ENCODE measurements at places on chromosomes 12 and 14.

GRCh38 chr12:627285-627684 is 36.0 kb downstream of the NINJ2 start:
- no peaks in the 10 kb centered on the region for H3K27me3 ChIP-seq
- no peak for DNase-seq
- H3K4me3 ChIP-seq: no peak overlapping the region
- no peaks in the 10 kb centered on the region for H3K36me3 ChIP-seq
- peaks cover 22% of the 10 kb centered on the region for H3K4me1 ChIP-seq

- DNase-seq: no peak
- H3K4me3 ChIP-seq: no peak overlapping the region
- no peaks in the 10 kb centered on the region for H3K27me3 ChIP-seq
- H3K36me3 ChIP-seq: no peaks in the 10 kb centered on the region
Measured at GRCh38 chr12:15863984-15864383, 18.2 kb upstream of the STRAP start.

GRCh38 chr14:92501891-92502351 is 11.7 kb upstream of the RIN3 start:
- no peak for DNase-seq
- no peaks in the 10 kb centered on the region for H3K36me3 ChIP-seq
- no peaks in the 10 kb centered on the region for H3K27me3 ChIP-seq

DNA sequence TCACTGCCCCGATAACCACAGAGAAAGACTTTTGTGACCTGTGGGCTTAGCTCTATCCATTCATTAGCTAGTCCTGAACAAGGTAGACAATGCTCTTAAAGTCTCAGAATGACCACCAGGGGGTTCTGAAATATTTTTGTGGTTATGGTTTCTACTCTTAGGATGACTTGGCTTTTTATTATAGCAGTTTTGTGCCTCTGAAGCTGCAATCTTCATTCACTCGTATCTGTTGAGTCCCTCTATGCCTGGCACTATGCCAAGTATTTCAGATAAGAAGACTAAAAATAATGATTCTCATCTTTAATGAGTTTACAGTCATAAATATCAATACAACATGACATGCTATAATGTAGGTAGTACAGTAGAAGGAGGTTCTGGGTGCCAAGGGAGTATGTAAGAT is 130.8 kb upstream of the TRHDE start:
- no peak overlapping the region for H3K27ac ChIP-seq
- no peaks in the 10 kb centered on the region for H3K27me3 ChIP-seq
- H3K36me3 ChIP-seq: no peaks in the 10 kb centered on the region
- DNase-seq: no peak

DNA sequence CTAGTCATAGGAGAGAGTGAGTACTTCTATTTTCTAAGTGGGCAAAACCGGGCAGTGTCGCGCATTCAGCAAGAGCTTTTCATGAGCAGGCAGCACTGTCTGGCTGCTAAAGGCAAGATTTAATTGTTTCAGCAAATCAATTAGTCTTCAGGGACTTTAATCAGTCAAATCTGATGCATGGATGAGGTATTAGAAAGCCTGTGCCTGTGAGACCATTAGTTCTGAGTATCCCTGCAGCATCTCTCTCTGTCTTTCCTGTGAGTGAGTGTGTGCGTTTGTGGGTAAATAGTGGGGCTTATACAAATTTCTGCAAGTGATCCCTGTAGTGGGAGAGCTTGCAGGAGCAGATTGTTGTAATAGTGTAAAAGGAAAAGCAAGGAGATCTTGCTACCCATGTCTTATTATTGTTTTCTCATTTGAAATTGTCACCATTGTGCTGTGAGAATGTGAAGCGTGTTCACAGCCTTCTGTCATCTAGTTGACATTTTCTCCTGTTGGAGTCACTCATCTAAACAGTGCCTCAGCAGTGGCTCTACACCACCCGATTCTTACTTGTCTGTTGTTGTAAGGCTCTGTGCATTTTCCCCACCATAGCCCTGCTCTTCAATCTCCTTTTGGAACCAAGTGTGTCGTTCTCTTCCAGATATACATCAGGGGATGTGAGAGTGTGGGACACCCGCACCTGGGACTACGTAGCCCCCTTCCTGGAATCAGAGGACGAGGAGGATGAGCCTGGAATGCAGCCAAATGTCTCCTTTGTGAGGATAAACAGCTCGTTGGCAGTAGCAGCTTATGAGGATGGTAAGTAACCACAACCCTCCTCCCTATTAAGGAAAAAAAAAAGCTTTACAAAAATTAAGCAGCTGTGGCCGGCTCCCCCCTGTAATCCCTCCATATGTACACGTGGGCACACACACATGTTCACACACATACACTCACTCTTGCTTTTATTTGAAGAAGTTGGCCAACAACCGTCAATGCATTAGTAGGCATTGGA is 53.6 kb downstream of the FBXW8 start:
- H3K27ac ChIP-seq: no peak overlapping the region
- H3K27me3 ChIP-seq: no peaks in the 10 kb centered on the region
- peaks cover 10% of the 10 kb centered on the region for H3K36me3 ChIP-seq
- H3K4me3 ChIP-seq: no peak overlapping the region
- DNase-seq: no peak
- no peaks in the 10 kb centered on the region for H3K4me1 ChIP-seq

GRCh38 chr12:68883151-68883550 is 49.8 kb downstream of the CPM start:
- no peak overlapping the region for H3K27ac ChIP-seq
- H3K4me3 ChIP-seq: no peak overlapping the region
- DNase-seq: no peak
- H3K4me1 ChIP-seq: no peaks in the 10 kb centered on the region
- H3K27me3 ChIP-seq: no peaks in the 10 kb centered on the region

DNA sequence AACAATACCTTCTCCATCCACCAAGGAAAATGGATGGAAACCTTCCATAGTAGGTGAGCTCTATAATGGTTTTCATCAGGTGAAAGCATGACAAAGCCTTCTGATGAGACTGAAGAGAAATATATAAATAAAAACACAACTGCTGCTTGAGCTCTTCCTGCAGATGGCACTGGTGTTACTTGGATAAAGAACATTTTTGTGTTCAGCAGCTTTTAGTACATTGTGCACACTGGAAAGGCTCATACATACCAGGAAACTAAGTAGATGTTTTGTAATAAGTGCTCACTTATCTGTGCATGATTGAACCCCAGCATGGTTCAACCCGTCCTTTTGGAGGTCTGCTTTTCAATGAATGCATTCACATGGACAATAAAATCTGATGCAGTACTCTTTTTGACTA is 357.3 kb upstream of the MIS18BP1 start:
- H3K27me3 ChIP-seq: no peaks in the 10 kb centered on the region
- no peak overlapping the region for H3K27ac ChIP-seq
- no peaks in the 10 kb centered on the region for H3K36me3 ChIP-seq
- no peaks in the 10 kb centered on the region for H3K4me1 ChIP-seq

GRCh38 chr12:132036063-132036683 is 86.4 kb downstream of the EP400 start:
- H3K27ac ChIP-seq: no peak overlapping the region
- H3K27me3 ChIP-seq: no peaks in the 10 kb centered on the region
- no peak for DNase-seq
- peaks cover 77% of the 10 kb centered on the region for H3K36me3 ChIP-seq
- H3K4me1 ChIP-seq: no peaks in the 10 kb centered on the region

GRCh38 chr12:121811434-121812319 is 7.9 kb downstream of the SETD1B start:
- DNase-seq: no peak
- peaks cover 47% of the 10 kb centered on the region for H3K36me3 ChIP-seq
- no peaks in the 10 kb centered on the region for H3K27me3 ChIP-seq

DNA sequence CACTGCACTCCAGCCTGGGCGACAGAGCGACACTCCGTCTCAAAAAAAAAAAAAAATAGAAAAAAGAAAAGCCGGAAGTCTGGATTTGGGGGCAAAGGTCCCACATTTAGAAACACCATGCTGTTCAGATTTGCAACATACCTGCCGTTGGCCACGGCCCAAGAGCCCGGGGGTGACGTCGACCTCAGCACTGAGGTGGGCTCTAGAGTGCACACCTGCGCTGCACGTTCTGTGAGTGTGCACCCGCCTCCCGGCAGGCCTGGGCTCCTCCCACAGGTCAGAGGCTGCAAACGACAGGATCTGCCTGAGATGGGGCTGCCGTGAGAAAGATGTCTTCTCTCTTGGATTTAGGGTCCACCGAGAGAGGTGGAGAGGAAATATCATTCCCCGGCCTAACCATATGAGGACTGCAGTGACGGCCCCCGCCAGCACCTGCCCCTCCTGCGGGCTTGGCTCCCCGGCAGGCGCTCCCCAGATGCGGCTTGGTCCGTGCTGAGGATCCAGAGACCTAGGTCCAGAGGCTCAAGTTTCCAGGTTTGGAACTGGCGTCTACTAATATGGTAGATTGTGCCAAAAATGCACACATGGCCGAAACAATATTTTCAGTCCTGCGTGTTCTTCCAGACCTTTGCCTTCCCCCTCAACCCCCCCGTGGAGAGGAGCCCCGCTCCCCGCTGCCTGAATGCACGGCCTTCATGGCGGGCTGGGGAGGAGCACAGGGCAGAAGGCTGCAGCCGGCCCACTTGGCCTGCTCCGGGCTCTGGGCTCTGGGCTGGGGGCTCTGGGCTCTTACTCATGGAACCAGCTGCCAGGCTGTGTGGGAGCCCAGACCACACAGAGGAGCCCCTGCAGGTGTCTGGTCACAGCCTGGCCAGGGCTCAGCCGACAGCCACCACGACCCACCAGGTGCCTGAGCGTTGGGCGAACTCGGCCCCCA is 58.8 kb upstream of the FBRSL1 start:
- no peaks in the 10 kb centered on the region for H3K4me1 ChIP-seq
- no peak for DNase-seq
- H3K36me3 ChIP-seq: no peaks in the 10 kb centered on the region
- no peak overlapping the region for H3K27ac ChIP-seq

GRCh38 chr12:117507548-117507947 is 146.1 kb upstream of the NOS1 start:
- no peaks in the 10 kb centered on the region for H3K27me3 ChIP-seq
- H3K36me3 ChIP-seq: no peaks in the 10 kb centered on the region
- peaks cover 12% of the 10 kb centered on the region for H3K4me1 ChIP-seq

DNA sequence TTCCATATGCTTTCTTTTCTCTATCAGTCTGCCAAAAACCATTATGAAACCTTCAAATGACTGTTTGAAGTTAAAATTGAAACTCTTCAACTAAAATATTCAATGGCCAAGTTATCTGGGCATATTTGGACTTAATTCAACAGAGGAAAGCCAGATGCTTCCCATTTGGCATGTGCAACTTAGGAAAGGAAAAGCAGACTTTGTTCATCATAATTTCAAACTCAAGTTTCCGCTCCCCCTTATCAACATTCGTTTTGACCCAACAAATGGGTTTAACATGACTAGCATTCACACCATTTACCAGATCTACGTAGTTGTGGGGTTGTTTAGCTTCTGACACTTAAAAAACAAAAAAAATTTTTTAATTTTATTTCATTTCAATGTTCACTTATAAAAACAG is 75.7 kb downstream of the PLEKHG7 start:
- H3K4me3 ChIP-seq: no peak overlapping the region
- H3K27ac ChIP-seq: no peak overlapping the region
- peaks cover 7% of the 10 kb centered on the region for H3K4me1 ChIP-seq
- DNase-seq: no peak
- H3K27me3 ChIP-seq: no peaks in the 10 kb centered on the region

DNA sequence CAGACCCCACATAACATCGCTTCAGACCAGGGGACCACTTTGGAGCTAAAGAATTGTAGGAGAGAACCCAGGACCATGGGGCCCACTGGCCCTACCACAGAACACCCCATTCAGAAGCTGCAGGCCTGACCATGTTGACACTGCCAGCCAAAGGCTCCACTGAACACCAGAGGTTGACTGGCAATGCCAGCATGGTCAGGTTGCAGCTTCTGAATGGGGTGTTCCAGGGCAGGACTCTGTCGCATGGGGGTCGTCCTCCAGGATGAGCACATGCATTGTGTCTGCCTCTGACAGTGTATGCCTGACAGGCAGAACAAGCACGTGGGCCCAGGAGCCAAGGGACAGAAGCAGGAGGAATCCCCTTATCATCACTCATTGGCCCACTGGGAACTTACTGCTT is 34.1 kb downstream of the DIO3 start:
- H3K36me3 ChIP-seq: no peaks in the 10 kb centered on the region
- DNase-seq: no peak
- no peaks in the 10 kb centered on the region for H3K4me1 ChIP-seq
- H3K27me3 ChIP-seq: no peaks in the 10 kb centered on the region

- H3K27me3 ChIP-seq: no peaks in the 10 kb centered on the region
- H3K4me3 ChIP-seq: no peak overlapping the region
- DNase-seq: no peak
- H3K36me3 ChIP-seq: peaks cover 36% of the 10 kb centered on the region
- no peak overlapping the region for H3K27ac ChIP-seq
Measured at GRCh38 chr12:93483151-93483807, 16.0 kb downstream of the MRPL42 start.

GRCh38 chr14:103027451-103027850 is 29.9 kb downstream of the CDC42BPB start:
- peaks cover 69% of the 10 kb centered on the region for H3K4me1 ChIP-seq
- no peaks in the 10 kb centered on the region for H3K27me3 ChIP-seq
- H3K27ac ChIP-seq: no peak overlapping the region
- no peak for DNase-seq

DNA sequence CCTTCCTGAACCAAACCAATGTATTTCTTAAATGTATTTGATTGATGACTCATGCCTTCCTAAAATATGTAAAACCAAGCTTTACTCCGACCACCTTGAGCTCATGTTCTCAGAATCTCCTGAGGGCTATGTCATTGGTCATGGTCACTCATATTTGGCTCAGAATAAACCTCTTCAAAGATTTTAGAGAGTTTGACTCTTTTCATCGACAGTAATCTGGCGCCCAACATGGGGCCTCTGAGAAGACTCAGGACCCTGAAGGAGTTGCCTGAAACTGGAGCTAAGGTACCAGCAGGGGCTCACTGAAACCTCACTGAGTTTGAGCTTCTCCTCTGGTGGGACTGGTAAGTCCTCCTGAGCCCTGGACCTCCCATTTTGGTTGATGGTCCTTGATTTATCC is 17.2 kb upstream of the PSMC1 start:
- no peaks in the 10 kb centered on the region for H3K27me3 ChIP-seq
- no peaks in the 10 kb centered on the region for H3K4me1 ChIP-seq
- H3K36me3 ChIP-seq: no peaks in the 10 kb centered on the region
- no peak overlapping the region for H3K27ac ChIP-seq
- H3K4me3 ChIP-seq: no peak overlapping the region

DNA sequence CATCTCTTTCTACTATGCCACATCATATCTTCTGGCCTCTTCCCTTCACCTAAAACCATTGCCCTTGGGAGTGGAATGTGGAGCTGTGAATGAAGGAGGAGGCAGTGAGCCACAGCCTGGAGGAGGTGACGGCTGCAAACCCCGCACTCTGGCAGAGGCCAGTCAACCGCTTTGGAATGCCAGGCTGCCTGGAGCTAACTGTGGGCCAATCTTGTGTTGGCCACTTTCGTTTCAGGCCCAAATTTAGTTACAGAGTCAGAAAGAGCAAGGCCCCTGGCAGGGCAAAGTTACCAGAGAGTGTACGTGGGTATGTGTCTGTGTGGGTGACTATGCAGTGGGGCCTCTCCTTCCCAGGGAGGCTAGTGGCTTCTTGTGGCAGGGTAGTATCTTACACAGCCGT is 40.1 kb downstream of the CACNA1C start:
- DNase-seq: peak; percentile 53
- H3K27me3 ChIP-seq: no peaks in the 10 kb centered on the region
- H3K36me3 ChIP-seq: no peaks in the 10 kb centered on the region
- peaks cover 94% of the 10 kb centered on the region for H3K4me1 ChIP-seq
- no peak overlapping the region for H3K4me3 ChIP-seq

GRCh38 chr12:45294906-45295305 is 79.0 kb downstream of the ANO6 start:
- H3K36me3 ChIP-seq: no peaks in the 10 kb centered on the region
- no peak for DNase-seq
- H3K27me3 ChIP-seq: no peaks in the 10 kb centered on the region
- peak overlapping the region; percentile 37 for H3K27ac ChIP-seq

GRCh38 chr12:85244561-85244960 is 35.5 kb upstream of the ALX1 start:
- H3K27me3 ChIP-seq: no peaks in the 10 kb centered on the region
- H3K4me1 ChIP-seq: no peaks in the 10 kb centered on the region
- H3K36me3 ChIP-seq: no peaks in the 10 kb centered on the region
